NCI-H1694 treated with DMSO at 0.1 percent for 48 hours (cell line): ENCODE measurements at places on chromosomes 6 and 20.
A peak's percentile ranks its signal among the peaks of the same experiment; 100 is the strongest.

DNA sequence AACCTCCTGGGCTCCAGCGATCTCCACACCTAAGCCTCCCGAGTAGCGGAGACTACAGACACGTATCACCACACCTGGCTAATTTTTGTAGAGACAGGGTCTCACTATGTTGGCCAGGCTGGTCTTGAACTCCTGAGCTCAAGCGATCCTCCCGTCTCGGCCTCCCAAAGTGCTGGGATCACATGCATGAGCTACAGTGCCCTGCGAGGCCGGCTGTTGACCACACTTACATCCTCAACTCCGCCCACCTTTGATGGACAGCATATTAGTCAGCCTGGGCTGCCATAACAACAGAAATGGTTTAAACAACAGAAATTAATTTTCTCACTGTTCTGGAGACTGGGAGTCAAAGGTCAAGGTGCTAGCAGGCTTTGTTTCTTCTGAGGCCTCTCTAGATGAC, 107.7 kb downstream of the JPH2 start:
- no peak for DNase-seq

- no peak for DNase-seq
These were observed 87.7 kb downstream of the THEMIS start for GRCh38 chr6:127812985-127813698.

- no peak for DNase-seq
These were observed 3.4 kb downstream of the APMAP start for GRCh38 chr20:24989162-24989561.

- DNase-seq: no peak
These were observed 11.2 kb upstream of the MMP24 start for GRCh38 chr20:35215066-35215956.

GRCh38 chr20:57269148-57269984, 2.9 kb upstream of the BMP7 start:
- DNase-seq: no peak

- DNase-seq: peak; percentile 41
These were observed 43.4 kb upstream of the CDYL start for GRCh38 chr6:4732691-4733315.

DNA sequence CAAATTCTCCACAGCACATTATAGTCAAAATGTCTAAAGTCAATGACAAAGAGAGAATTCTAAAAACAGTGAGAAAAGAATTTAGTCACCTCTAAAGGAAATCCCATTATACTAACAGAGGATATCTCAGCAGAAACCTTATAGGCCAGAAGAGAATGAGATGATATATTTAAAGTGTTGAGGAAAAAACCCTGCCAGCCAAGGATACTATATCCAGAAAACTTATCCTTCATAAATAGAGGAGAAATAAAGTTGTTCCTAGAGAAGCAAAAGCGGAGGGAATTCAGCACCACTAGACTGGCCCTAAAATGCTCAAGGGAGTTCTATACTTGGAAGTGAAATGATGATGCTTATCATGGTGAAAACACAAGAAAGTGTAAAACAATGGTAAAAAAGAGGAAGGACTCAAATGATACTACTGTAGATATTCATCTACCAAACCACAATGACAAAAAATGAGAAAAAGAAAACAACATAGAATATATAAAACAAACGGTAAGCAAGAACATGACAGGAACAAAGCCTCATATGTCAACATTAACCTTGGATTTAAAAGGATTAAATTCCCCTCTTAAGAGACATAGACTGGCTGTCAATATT, 16.7 kb downstream of the GPRC6A start:
- no peak for DNase-seq
